ENCODE measurements at places on chromosomes 5 and 9.

DNA sequence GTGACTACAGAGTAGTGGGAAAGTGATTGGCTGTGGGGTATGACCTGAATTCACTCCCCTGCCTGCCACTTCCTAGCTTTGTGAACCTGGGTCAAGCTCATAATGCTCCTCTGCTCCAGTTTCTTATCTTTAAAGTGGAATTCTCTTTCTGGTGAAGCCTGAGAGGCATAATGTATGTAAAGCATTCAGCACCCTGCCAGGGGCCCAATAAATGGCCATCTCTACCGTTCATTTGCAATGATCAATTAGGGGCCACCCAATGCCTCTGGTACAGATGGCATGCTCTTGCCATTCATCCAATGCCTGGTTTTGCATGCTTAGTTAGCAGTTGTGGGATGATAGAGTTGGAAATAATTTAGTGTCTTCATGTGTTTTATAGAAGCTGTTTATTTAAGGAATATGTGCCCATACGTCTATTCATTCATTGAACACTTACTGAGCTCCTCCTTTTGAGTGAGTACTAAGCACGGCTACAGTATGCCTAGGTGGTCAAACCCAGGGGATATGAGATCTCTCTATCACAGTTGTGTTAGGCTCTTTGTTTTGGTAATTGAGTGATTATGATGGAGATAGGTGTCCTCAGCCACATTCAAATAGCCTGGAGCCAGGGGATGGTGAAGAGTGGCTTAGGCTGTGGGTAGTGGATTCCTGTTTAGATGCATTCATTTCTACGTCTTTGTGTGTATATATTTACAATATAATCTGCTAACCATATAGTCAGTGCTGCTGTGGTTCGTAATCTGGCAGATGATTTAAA, 15.3 kb downstream of the ZNF462 start:
- DNase-seq: no peak

DNA sequence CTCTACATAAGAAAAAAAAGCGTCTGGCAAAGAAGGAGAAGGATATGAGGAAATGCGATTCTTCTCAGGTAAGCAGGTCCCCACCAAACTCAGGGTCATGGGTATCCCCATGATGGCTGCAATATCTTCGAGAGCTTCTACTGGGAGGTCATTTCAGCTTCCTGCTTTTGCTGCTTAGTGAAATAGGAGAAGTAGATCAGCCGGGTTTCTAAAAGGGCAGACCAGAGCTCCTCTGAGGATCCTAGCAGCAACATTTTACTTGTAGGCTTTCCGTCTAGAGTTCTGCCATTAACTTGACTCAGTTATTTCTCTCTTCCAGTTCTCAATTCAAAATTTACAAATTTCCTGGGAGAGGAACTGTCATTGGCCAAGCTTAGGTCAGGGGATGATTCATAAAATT, 134.7 kb downstream of the DPYSL3 start:
- DNase-seq: no peak

- DNase-seq: no peak
These were observed 51.0 kb upstream of the IL17B start for GRCh38 chr5:149429839-149430721.

DNA sequence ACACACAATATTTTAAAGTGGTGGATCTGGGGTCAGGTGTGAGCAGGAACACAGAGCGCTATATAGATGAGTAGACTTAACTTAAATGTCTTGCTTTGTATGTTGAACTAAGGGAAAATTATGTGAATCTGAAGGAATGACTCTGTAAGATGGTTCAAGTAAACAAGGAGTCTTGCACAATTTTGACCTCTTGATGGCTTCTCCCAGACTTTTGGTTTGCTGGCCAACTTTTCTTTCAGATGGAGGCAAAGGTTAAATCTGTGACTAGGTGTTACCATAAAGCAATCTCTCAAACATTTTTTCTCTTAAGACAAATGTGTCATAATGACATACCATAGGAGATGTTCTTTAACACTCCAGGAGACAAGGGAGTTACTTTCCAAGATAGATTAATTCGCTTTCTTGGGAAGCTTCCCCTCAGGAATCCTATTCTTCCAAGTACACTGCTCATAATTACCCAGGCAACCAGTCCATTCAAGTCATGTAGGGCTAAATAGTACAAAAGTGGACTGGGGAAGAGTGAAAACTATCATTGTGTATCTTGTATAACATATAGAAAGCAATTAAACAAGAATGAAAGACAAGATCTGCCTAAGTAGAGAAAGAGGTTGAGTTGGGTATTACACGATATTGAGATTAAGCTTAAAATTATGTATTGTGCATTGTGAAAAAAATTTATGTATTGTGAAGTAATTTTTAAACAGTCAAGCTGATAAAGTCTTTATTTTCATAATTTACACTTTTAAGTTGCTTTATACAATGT, 60.3 kb upstream of the SLC27A6 start:
- no peak for DNase-seq
